ENCODE measurements at places on chromosomes 5 and 9. TPM values are rescaled to one million over a fixed set of nuclear protein-coding genes. Genes with fewer than 3 reads are reported as not detected.

The UBQLN1 gene
- 101 TPM for total RNA-seq

The LIFR gene
- 10.3 TPM for total RNA-seq

The SPATA31C1 gene
- total RNA-seq, result not detected

- no peak for DNase-seq
Observed at GRCh38 chr9:80204054-80204453, 632.3 kb downstream of the TLE4 start.

GRCh38 chr9:94941211-94941875, 214.8 kb downstream of the AOPEP start:
- DNase-seq, result peak; percentile 65

DNA sequence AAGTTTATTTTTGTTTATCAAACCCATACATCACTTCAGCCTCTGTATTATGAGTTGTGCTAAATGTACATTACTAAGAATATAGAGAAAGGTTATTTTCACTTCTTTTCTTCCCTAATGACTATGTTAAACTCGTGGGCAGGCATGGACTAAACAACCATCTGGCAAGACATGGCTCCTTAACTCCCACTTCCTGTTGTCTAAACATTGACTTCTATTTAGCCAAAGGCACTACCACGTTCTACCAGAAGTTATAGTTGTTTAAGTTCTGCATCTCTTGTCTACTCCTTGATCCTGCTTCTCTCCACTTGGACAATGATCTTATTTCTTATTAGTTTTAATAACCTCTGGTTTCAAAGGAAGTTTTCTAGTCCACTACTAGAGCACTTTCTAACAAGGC, 136.1 kb downstream of the MACIR start:
- no peak for DNase-seq

DNA sequence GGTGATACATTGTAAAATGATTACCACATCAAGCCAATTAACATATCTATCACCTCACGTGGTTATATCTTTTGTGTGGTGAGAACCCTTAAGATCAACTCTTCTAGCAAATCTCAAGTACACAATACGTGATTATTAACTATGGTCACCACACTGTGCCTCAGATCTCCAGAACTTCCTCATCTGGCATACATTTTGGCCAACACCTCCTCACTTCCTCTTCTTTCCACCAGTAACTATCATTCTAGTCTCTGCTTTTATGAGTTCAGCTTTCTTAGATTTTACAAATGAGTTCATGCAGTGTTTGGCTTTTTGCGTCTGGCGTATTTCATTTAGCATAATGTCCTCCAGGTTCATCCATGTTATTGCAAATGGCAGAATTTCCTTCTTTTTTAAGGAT, 35.8 kb downstream of the PRKACG start:
- DNase-seq, result peak; percentile 7

- no peak for DNase-seq
Observed at GRCh38 chr5:36407396-36407795, 105.7 kb upstream of the RANBP3L start.

- no peak for DNase-seq
Observed at GRCh38 chr5:169742771-169743296, 105.8 kb downstream of the DOCK2 start.

DNA sequence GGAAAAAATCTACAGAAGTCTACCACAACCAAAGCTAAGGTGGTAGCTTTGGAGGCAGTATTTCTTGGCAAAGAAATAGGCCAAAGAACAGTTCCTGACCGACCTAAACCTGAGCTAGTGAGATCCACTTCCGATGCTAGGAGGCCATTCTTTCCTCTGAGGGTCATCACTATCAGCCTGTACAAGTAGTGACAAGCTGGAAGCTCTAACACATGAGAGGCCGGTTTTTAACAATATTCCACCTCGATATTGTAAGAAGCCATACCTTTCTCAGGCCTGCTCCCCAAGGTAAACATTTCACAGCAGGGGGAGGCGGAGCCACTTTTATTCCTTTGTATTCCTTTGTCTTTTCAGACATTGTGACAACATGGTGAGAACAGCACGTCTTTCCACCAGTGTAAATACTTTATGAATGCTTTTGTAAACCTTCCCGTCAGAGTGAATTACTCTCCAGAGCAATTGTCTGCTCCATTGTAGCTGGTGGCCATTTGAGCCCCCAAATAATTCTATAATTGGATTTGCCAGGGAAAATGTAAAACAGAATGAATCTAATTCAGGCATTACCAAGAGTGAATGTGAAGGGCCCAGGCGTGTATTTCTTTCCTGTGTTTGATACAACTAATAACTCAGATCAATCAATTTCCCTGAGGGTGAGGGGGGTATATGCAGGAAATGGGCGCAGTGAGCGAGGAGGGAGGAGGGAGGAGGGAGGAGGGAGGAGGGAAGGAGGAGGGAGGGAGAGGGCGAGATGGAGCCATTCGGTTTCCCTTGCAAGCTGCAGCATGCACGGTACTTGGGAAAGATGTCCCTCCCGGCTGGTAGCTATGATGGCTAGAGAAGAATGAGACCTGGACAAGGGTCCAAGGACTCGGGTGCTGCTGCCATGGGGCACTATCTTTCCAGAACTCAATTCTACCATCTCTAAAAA, 166.6 kb downstream of the CDK5RAP2 start:
- no peak for DNase-seq
